Activated CD4-positive, alpha-beta T cell treated with anti-CD3 and anti-CD28 coated beads, Interleukin-2, amount 50 U/mL, for 1 hour (primary cell): ENCODE measurements at places on chromosomes 13 and 19.

DNA sequence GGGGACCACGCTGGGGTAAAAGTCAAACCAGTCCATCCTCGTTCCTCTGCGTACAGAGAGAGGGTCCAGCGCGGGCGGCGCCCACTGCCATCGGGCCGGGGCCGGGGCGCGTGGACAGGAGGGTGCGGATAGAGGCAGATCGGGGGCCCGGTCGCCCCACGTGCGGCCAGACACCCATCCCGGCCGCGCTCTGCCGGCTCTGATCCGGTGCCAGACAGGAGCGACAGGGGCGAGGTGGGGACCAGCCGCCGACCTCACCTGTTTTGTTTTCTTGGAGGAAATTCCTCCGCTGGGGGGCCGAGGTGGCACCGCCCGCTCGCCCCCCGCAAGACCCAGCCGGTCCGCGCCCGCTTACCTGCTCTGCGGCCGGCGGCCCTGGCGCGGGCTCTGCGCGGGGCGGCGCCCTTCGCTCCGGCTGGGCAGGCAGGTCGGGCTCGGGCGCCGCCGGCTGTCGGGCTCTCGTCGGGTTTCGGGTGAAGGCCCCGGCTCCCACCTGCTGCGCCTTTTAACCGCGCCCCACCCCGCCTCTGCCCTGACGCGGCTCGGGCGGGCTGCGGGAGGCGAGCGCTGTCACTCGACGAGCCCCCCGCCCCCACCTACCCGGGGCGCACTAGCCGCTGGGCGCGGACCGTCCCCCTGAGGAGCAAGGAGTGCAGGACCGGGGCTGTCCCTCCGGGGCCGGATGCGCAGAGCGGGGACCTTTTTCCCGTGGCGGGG is at the start of gene GJB6:
Gene GJB6, minus strand, starts transcription at position 481 of the 717 bp plus-strand sequence. CDS start 8,839 bp downstream, outside the sequence.
- DNase-seq = peak; percentile 19

- no peak for DNase-seq
These were observed 10.4 kb upstream of the AKAP8L start for GRCh38 chr19:15428956-15429824.

DNA sequence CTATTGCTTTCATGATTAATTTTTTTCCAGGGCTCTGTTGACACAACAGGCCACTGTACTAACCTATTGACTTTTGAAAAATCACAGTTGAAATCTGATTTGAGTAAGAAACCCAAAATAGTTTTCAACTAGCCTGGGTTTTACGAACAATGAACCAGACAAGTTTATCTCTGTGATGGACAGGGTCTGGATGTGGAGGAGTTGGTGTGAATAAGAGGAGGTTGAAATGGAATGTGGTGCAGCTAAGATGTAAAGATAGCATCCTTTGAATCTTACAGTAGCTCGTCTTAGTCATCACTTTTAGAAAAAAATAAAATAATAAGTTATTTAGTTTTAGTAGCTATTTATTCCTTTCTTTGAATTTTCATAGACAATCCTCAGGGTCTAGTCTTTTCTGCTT is 8.3 kb upstream of the OXGR1 start:
- DNase-seq = no peak

DNA sequence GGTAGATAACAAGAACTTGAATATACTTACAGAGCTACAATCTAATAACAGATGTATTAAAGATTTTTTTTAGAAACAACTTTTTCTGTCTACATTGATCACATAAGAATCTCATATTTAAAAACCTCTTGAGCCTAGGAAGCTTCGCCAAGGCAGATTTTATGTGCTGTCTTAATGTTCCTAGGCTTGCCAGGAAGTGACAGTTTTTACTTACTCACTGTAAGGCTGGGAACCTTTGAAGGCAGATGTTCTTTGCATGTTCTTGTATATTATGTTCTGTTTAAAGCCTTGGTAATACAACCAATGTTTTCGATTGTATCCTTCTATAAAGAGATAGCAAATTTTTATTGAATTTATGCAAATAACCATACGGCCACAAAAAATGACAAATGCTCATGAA is 492.7 kb downstream of the GPC5 start:
- no peak for DNase-seq

- no peak for DNase-seq
These were observed 13.5 kb downstream of the PTPRS start for GRCh38 chr19:5326986-5327623.

DNA sequence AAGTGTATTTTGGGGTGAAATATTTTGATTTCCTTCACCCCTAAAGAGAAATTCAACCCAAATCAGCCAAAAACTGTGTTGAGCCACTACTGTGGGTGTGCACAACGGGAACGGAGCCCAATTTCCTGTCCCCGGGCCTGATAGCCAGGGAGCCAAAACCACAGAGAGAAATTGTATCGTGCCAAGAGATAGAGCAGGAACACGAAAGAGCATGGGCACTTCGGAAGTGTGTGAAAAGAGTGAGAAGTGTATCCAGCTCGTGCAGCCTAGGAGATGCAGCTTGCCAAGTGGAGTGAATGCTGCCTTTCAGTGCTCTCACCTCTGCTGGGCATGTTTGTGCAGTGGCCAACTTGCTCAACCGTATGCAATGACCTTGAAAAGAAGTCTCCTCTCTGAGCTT is 19.4 kb upstream of the PLEKHF1 start:
- no peak for DNase-seq

GRCh38 chr13:30159446-30159839 is 147.9 kb downstream of the KATNAL1 start:
- DNase-seq = no peak

DNA sequence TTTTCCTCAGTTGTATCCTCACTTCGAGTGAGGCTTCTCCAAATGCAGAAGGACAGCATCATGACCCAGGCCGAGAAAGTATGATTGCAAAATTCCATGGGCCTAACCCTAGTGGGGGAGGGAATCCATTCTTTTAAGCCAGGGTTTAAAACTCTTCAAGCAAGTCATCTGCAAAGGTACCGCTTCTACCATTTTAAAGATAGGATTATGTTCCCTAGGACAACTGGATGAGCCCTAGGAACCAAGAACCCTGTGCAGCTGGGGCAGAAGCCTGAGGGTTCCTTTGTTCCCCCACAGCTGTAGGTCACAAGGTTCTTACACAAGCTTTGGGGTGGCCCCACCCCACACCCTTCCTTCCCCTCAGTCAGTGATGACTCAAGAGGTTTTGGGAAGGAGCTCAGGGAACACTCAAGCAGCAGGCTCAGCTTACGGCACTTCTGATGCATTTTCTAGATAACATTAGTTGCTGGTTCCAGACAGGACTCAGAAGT is 13.5 kb downstream of the ARL11 start:
- no peak for DNase-seq

DNA sequence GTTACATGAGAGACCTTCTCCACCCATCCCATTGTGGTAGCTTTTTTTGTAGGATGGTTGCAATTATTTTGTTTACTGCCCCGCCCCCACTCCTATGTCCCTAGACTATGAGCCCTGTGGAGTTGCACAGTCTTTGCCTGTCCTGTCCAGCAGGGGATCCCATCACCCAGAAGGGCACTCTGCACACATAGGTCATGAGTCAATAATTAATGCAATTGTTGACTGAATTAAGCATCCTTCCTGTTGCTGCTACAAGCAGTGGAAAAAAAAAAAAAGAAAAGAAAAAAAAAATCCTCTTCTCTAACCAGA is 14.2 kb downstream of the C19orf81 start:
- no peak for DNase-seq
